ENCODE measurements at places on chromosomes 12 and 14.
A peak's percentile ranks its signal among the peaks of the same experiment; 100 is the strongest.

GRCh38 chr12:2550561-2551411 lies 244.0 kb upstream of the FKBP4 start:
- no peak for DNase-seq
- no peaks in the 10 kb centered on the region for H3K36me3 ChIP-seq
- H3K4me1 ChIP-seq: no peaks in the 10 kb centered on the region
- no peak overlapping the region for H3K27ac ChIP-seq

GRCh38 chr12:3532931-3533702 lies 42.1 kb downstream of the PRMT8 start:
- no peak overlapping the region for H3K4me3 ChIP-seq
- no peaks in the 10 kb centered on the region for H3K4me1 ChIP-seq
- H3K27me3 ChIP-seq: peaks cover 59% of the 10 kb centered on the region

GRCh38 chr12:114287821-114288525 lies 118.0 kb downstream of the TBX5 start:
- no peak for DNase-seq
- H3K27ac ChIP-seq: no peak overlapping the region
- H3K4me3 ChIP-seq: no peak overlapping the region
- H3K27me3 ChIP-seq: no peaks in the 10 kb centered on the region
- no peaks in the 10 kb centered on the region for H3K4me1 ChIP-seq

DNA sequence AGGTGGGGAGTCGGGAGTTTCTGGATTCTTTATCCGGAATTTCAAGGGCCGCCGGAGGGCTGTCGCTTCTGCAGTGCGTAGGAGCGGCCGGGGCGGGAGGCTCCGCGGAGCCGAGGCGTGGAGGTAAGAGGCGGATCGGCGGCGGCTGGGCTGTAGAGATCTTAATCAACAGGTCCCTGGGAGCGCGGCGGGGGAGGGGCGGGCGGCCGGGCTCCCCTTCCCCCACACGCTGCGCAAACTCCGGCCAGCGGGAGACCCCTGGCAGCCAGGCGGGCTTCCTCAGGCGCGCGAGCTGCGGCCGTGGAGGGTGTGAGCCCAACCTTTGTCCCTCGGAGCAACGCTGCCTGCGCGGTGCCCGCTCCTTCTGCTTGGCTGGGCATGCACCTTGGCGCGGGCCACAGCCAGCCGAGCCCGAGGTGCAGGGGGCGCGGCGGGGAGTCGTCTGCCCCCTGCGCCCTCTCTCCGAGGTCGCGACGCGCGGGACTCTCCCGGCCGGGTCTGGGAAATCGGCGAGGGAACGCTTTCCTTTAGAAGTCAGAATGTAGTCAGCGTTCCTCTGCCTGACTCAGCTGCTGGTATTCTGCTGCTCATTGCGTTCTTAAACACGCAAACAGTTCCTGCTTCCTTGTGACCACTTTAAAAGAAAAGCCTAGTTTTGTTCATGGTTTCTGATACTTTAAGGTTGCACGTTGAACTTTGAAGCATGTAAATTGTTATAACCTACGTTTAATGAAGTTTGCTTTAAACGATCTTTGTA lies at the start of gene PALS1:
TSS of gene PALS1 (plus strand) at position 25 of the 757 bp plus-strand sequence. CDS start 37,736 bp downstream, outside the sequence.
- peak within 1 kb of the TSS; percentile 63 for H3K27ac ChIP-seq
- peaks cover 37% of the 10 kb centered on the region for H3K36me3 ChIP-seq
- H3K4me1 ChIP-seq: peaks cover 21% of the 10 kb centered on the region
- H3K4me3 ChIP-seq: peak within 1 kb of the TSS; percentile 73

DNA sequence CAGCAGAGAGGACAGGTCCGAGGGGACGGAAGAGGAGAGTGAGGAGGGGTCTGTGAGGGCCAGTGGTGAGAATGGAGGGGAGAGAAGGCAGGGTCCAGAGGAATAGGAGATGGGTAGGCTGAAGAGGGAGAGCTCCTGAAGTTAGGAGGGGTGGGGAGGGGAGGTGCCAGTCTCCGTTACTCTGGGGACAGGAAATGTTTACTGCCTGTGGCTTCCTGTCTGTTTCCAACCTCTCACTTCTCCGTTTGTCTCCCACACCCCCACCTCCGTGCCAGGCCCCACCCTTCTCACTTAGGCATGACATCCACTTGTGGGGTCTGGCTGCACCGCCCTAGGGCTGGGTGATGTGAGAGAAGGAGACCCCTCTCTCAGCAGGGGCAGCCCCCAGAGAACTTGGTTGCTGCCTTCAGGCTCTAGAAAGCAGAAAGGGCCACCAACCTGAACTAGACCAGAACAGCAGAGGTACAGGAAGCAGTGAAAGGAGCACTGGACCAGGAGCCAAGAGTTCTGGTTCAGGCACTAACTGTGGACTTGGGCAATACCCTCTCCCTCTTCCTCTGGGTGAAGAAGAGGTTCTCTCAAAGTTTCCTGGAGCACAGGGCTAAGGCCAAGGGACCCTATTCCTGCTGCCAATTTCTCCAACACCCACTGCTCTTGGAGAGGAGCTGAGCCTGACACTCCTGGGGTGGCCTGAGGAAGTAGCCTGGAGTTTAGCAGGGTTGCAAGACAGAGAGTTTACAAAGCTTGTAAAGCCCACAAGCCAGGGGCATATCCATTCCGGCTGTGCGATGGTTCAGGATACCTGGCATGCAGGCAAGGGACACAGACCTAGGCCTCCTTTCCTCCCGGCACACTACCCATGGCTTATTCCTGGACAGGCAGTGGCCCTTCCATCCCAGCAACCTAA lies 5.5 kb downstream of the ITGA5 start:
- no peak overlapping the region for H3K4me3 ChIP-seq
- H3K4me1 ChIP-seq: peaks cover 20% of the 10 kb centered on the region
- no peak for DNase-seq
- H3K27ac ChIP-seq: no peak overlapping the region

- DNase-seq: no peak
- no peaks in the 10 kb centered on the region for H3K36me3 ChIP-seq
- no peak overlapping the region for H3K27ac ChIP-seq
- no peak overlapping the region for H3K4me3 ChIP-seq
These were observed 732.6 kb downstream of the RERGL start for GRCh38 chr12:17357396-17357795.

- H3K27me3 ChIP-seq: no peaks in the 10 kb centered on the region
- no peak overlapping the region for H3K4me3 ChIP-seq
- peaks cover 60% of the 10 kb centered on the region for H3K4me1 ChIP-seq
These were observed 132.8 kb upstream of the CPM start for GRCh38 chr12:69065775-69066174.

- no peaks in the 10 kb centered on the region for H3K4me1 ChIP-seq
- no peaks in the 10 kb centered on the region for H3K36me3 ChIP-seq
- no peak overlapping the region for H3K27ac ChIP-seq
- no peak overlapping the region for H3K4me3 ChIP-seq
- H3K27me3 ChIP-seq: peaks cover 4% of the 10 kb centered on the region
These were observed 269.4 kb upstream of the CCDC196 start for GRCh38 chr14:66216763-66217162.

- H3K36me3 ChIP-seq: no peaks in the 10 kb centered on the region
These were observed 525.2 kb upstream of the CCDC196 start for GRCh38 chr14:65961004-65961403.

DNA sequence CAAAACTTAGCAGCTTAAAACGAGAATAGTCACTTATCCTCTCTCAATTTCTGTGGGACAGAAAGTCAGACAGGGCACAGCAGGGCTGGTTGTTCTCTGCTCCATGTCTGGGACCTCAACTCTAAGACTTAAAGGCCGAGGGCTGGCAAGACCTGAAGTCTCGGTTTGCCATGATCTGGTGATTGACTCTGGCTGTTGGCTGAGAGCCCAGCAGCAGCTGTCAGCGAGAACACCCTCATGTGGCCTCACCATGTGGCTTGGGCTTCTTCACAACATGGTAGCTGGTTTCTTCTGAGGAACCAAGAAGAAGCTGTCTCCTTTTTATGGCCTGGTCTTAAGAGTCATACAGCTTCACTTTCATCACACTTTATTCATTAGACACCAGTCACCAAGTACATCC lies 1.7 kb upstream of the VASH1 start:
- peaks cover 90% of the 10 kb centered on the region for H3K27me3 ChIP-seq
- H3K4me1 ChIP-seq: no peaks in the 10 kb centered on the region
- no peak overlapping the region for H3K4me3 ChIP-seq
- no peak overlapping the region for H3K27ac ChIP-seq

- H3K27ac ChIP-seq: no peak overlapping the region
- DNase-seq: no peak
- H3K27me3 ChIP-seq: peaks cover 26% of the 10 kb centered on the region
- H3K4me3 ChIP-seq: no peak overlapping the region
- H3K36me3 ChIP-seq: peaks cover 8% of the 10 kb centered on the region
These were observed 30.4 kb upstream of the RIMBP2 start for GRCh38 chr12:130746546-130746945.

GRCh38 chr12:119208626-119209061 lies 29.9 kb downstream of the HSPB8 start:
- no peaks in the 10 kb centered on the region for H3K36me3 ChIP-seq
- no peak overlapping the region for H3K27ac ChIP-seq
- no peak overlapping the region for H3K4me3 ChIP-seq
- peaks cover 56% of the 10 kb centered on the region for H3K27me3 ChIP-seq
- H3K4me1 ChIP-seq: no peaks in the 10 kb centered on the region

GRCh38 chr12:100445081-100445481 lies 28.6 kb upstream of the NR1H4 start:
- DNase-seq: peak; percentile 6
- H3K27me3 ChIP-seq: no peaks in the 10 kb centered on the region
- no peak overlapping the region for H3K27ac ChIP-seq
- H3K36me3 ChIP-seq: no peaks in the 10 kb centered on the region
- H3K4me3 ChIP-seq: no peak overlapping the region

- no peak for DNase-seq
- no peak overlapping the region for H3K4me3 ChIP-seq
- H3K27me3 ChIP-seq: no peaks in the 10 kb centered on the region
- H3K36me3 ChIP-seq: no peaks in the 10 kb centered on the region
- no peaks in the 10 kb centered on the region for H3K4me1 ChIP-seq
- no peak overlapping the region for H3K27ac ChIP-seq
These were observed 189.6 kb upstream of the TMEM132C start for GRCh38 chr12:128077211-128077916.

Data from Calu3 (cell line).